ENCODE measurements at places on chromosomes 3 and 15.

DNA sequence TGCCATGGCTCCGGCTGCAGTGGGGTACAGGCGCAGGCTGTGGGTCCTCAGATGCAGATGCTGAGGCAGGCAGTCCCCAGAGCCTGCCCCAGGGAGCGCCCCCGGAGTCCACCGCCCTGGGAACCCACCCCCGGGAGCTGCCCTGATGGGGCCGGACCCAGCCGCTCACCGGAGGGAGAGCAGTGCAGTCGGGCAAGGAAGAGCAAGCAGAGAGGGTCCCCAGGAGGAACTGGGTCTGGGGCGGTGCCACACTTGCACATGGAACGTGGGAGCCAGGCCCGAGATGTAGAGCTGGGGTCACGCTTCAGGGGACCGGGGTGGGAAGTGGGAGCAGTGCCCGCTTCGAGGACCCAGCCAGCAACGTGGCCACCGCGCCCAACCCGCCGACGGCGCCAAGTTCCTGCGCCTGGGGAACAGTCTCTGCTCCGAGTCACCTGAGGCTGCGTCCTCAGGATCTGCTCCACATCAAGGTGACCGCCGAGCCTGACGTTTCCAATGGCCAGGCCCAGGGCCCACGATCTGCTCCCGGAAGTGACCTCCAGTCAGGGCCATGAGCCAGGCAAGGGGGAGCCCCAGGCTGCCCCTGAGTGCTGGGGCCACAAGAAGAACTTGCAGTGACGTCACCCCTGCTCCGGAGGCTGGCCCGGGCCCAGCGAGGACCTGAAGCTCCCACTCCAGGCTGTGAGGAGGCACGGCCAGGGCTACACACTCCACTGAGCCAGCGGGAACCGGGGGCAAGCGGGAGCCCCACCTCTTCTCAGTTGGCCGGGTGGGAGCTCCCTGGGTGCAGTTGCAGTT, 27.0 kb upstream of the TFG start:
- DNase-seq = no peak

DNA sequence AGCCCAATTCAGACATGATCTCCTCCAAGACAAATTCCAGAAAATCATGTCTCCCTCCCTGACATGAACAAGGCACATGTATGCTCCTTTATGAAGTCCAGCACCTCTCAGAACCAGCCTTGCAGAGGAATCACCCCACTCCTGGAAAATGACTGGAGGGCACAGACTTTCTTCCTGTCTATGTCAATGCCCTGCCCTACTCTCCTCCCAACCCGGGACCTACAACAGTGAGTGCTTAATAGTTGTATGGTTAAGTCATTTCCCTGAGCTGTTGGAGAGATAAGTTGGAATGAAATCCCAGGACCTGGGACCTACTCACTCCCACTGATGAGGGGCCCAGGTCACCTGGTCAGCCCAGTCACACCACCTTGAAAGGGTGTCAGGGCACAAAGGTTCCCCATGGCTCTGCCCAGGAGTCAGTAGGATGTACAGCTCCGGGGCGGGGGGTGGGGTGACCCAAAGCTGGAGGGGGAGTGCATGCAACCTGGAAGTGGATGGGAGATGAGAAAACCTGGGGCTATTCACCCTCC, 80.1 kb upstream of the HERC1 start:
- DNase-seq = no peak

DNA sequence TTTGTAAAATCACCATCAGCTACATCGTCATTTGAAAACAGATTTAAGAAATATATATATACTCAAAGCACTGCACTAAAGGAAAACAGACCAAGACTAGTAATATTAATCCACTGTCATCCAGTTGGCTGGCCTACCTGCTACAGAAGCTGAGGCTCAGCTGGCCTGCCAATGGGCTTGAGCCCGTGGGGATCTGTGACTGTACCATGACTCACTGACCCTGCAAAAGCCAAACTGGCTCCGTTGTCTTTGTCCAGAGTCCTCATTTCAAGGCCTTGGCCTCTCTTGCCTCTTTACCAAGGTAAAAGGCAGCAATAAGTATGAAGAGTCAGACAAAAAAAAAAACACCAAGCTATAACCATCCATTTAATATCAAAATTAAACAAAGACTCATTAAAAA, 463.5 kb upstream of the RASGRP1 start:
- DNase-seq = no peak

DNA sequence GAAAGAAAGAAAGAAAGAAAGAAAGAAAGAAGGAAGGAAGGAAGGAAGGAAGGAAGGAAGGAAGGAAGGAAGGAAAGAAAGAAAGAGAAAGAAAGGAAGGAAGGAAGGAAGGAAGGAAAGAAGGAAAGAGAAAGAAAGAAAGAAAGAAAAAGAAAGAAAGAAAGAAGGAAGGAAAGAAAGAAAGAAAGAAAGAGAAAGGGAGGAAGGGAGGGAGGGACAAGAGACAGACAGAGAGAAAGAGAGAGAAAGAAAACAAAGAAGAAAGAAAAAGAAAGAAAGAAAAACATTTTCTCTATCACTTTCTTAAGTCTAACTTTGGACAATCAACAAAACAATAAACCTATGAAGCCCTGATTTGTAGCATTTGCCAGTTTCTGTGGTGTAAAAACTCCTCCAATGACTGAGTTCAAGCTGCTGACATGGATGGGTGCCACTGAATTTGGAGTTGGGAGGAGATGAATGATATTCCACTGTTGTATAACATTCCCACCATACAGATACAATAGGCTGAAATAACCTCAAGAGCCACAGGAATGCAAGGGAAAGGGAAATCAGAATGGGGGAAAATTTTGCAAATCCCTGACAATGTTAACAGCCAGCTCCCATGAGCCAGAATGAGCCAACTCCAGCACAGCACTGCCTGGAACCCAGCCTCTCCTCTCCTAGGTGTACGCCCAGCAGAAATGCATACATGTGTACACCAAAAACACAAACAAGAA, 15.0 kb upstream of the RTP3 start:
- no peak for DNase-seq

- DNase-seq = no peak
These were observed 63.5 kb upstream of the KLF13 start for GRCh38 chr15:31262901-31263671.

DNA sequence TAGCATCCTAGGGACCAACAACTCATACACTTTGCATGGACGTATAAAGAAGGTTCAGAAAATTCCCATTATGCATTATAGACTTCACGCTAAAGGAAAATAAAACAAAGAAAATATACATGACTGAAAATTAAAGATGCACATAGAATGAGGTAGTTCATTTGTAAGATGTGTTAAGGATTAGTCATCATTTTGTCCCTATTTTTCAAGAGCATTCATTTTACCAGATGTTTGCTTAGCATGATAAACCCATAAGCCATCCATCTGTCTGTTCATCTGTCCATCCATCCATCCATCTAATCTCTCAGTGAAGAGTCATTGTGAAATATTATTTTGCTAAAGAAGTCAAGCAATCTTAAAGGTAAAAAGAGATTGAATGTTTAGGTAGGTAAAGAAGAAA, 80.3 kb downstream of the TFG start:
- no peak for DNase-seq

DNA sequence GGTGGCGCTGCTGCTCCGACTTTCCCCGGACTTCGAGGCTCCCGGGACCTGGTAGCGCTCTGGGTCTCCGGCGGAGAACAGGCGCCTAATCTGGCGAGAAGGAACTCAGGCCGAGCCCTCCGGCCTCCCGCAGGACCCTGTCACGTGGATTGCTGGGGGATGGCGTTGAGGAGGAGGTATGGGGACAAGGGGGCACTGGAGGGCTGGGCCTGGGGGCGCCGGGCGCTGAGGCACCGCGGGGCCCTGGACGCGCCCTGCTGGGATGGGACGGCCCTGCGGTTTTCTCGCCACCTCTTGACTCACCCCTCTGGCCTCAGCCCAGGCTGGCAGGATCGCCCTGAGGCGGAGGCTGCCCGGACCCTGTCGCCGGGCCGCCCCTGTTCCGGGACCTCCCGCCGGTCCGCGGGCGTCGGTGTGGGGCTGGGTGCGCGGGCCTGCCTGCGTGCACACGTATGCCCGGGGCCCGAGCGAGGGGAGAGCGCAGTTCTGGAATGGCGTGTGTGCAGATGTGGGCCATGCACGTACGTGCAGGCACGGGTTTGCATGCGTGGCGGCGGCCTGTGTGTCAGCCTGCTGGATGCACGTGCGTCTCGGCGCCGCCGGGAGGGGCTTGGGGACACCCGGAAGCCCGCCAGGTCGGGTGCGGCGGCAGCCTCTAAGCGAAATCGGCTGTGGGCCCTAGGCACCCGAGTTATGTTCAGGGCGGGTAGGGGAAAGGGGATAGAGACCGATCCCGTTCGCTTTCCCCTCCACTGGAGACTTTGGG, 752 bp downstream of the C15orf39 start:
- DNase-seq = peak; percentile 62

GRCh38 chr3:191244242-191244867, 45.3 kb downstream of the OSTN start:
- DNase-seq = no peak

GRCh38 chr15:74386496-74387140, 19.2 kb upstream of the CYP11A1 start:
- no peak for DNase-seq

DNA sequence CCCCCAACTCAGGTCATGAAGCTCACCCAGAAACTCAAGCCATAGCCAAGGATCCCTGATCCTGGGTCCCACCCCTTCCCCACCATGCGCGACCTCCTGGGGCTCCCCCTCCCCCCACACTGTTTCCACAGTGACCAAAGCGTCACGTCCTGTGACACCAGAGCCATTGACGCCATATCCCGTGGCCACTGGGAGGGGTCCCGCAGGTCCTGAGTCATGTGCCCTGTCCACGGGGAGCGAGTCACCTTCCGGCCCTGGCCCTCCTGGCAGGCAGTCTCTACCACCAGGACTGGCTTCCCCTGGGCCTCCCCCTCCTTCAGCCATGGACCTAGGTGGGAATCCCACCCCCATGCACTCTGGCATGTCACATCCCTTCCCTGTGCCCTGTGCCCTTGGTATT, 15.6 kb downstream of the SEMA3F start:
- no peak for DNase-seq

GRCh38 chr15:73330206-73331051, 38.3 kb downstream of the HCN4 start:
- DNase-seq = no peak

GRCh38 chr3:183159333-183159732, 3.2 kb downstream of the LAMP3 start:
- DNase-seq = no peak

DNA sequence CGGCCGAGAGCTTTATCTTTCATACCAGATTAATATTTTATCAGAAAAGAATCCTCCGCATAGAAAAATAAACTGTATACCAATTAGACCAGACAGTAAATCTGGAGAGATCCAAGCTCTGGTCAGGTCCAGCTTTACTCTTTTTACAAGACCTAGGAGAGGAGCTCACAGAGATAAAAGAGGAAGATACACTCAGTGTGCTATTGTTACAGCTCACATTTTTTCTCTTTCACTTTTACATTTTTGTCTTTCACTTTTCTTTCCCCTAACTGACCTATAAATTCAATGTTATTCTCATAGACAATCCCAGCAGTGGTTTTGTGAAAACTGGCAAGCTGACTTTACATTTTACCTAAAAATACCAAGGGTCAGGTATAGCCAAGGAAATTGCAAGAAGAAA, 55.8 kb downstream of the GUCA1C start:
- no peak for DNase-seq

DNA sequence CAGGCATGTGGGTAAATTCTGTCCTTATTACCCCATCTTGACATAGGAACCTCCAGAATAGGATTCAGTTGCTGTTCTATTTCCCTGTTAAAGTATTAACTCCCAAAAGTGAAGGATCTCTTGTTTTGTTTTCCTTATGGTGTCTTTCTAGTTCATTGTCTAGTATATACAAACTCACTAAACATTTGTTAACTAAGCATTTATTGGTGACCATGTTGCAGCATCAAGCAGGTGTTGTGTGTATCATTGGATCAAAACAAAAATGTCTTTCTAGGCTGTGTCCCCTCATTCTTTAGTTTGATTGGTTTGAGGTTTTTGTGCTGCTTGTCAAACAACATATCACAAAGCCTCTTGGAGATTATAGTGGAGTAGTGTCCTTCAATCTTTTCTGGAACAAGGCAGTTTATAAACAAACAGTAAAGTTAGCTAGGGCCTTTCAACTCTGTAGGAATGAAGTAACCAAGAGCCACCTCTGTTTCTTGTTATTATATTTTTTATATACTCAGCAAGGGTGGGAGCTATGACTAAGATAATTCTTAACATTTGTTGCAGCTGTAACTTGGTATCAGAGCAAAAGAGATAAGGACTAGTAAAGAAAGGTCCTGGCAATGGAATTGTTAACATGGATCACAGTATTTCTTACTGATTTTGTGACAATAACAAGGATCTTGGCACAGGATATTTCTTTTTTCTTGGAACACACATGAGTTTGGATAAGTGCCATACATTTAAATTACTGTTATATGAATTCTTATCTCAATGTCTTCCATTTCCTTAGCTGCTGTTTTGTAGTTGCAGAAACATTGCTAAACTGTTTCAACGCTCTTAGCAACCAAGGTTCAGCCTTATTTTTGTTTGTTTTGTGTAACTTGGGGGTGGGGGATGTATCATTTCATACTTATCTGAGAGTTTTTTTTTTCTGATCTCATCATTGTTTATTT, 49.3 kb downstream of the TMOD3 start:
- DNase-seq = no peak

- no peak for DNase-seq
These were observed 146.8 kb downstream of the ROBO2 start for GRCh38 chr3:77186728-77187127.

DNA sequence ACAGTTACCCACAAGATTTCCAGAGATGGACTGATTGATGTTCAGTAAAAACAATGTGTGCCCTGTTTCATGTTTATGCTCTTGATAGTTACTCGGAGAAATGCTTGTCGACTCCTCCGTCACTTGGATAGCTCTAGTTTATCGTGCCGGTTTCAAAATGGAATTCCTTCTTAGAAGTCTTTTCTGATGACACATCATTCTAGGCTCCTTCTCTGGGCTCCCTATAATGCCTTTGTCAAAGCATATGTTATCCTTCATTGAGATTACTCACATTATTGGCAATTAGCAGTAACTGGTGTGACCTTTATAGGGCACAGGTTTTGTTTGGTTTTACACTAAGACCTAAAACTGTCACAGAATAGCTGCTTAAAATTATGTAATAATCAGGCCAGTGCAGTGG, 201.8 kb downstream of the CNTN6 start:
- DNase-seq = no peak

- no peak for DNase-seq
These were observed 1.3 kb upstream of the OXSR1 start for GRCh38 chr3:38163841-38164642.

DNA sequence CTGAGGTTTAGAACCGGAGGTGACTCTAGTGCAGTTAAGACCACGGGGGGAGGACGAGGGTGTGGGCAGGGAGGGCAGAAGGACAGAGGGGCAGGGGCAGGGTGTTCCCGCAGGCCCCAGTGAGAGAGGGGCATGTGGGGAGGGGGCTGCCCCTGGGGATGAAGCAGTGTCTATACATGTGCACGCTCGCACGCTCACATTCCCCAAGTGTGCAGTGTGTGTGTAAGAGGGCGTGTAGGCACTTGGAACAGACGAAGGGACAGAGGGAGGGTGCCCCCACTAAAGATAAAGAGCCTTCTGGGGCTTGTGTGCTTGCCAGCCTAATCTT, 69.5 kb upstream of the MEF2A start:
- DNase-seq = no peak

Measured in activated CD8-positive, alpha-beta memory T cell treated with anti-CD3 and anti-CD28 coated beads for 1 hour (primary cell).